ENCODE measurements at places on chromosomes 1 and 21.

DNA sequence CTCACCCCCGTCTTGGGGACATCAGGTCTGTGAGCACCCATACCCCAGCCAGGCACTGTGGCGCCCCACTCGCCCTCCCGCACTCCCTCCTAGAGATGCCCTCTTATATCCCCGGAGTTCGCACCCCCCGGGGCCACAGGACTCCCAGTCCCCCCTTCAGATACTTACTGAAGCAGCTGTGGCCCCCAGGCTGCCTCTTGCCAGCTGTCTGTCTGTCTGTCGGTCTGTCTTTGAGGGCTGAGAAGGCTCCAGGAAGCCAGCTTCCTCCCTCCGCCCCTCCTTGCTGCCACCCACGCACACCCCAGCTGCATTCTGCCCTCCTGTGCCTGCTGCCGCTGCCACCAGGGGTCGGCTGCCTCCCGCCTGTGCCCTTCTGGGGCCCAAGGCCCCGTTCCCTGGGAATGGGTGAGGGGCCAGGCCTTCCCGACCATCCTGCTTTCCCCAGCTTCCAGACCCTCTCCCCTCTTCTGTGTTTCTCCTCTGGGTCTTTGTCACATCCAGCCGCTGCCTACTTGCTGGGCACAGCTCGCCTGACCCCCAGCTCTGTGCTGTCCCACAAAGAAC lies at the start of gene PTPN7:
Gene PTPN7, minus strand, starts transcription at position 226 of the 564 bp plus-strand sequence. CDS start 1,200 bp downstream, outside the sequence.
- peak; percentile 57 for DNase-seq

DNA sequence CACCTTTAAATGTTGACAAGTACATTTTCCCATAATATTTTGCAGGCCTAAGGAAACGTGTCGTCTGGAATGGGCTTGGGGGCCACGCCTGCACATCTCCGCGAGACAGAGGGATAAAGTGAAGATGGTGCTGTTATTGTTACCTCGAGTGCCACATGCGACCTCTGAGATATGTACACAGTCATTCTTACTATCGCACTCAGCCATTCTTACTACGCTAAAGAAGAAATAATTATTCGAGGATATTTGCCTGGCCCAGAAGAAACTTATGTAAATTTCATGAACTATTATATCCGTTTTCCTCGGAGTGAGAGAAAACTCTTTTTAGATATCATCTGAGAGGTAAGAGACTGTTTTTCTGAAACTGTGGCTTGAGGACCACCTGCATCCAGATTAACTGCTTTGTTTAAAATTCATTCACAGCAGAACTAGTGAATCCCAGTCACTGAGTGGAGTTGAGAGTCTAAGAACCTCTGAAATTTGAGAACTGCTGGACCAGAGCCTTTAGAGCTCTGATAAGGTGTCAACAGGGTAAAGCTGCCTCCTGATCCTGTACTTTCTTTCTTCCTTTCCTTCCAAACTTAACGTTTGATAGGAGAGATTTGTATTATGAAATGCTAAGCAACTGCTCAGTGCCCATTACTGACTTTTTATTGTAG lies 811 bp downstream of the EXO1 start:
- DNase-seq: no peak

DNA sequence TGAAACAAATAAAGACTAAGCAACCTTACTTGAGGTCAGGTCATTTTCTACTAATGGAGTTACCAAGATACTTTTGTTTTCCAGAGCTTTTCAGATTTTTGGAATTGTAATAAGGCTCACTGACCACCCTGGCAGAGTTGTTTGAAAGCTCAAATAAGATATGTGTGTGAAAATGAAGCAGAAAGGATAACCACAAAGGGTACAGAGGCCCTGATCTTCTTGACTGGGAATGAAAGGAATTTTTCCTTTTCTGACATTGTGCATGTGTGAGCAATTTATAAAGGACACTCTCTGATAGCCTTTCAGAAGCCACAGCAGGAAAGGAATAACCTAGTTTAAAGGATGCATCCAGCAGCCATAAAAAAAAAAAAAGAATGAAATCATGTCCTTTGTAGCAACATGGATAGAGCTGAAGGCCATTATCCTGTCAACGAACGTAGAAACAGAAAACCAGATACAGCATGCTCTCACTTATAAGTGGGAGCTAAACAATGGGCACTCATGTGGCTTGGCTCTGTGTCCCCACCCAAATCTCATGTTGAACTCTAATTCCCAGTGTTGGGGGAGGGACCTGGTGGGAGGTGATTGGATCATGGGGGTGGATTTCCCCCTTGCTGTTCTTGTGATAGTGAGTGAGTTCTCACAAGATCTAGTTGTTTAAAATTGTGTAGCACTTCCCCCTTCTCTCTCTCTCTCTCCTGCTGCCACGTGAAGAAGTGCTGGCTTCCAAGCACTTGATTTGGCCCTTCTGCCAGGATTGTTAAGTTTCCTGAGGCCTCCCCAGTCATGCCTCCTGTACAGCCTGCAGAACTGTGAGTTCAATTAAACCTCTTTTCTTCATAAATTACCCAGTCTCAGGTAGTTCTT lies 3.1 kb upstream of the SRP9 start:
- no peak for DNase-seq

DNA sequence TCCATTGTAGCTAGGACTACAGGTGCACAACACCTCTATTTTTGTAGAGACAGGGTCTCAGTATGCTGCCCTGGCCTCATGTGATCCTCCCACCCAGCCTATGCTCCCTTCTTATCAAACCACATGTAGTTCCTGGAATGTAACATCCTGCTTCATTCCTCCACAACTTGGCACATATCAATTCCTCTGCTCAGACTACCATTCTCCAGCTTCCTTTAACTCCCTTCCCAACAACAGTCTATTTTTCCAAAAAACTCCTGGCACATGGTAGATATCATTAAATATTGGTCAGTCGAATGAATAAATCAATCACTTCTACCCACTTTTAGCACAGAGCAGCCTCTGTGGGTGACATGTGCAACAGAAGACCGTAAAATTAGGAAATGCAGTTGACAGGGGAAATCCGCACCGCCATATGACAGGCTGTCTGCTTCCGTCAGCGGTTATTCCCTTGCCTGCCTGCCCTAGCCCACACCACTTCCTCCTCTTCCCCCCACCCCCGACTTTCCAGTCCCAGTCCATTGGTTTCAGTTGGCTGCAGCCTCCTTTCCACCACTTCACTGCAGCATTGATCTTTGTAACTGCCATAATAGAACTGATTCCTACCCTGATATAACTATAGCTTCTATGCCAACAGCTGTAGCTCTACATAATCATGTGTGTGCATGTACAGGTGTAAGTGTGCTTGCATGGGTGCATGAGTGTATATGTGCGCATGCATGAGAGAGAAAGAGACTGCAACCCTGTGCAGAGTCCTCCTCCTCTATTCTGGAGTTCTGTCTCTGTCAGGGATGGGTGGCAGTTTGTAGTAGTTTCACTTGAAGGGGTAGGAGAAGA lies 6.8 kb upstream of the AKR1A1 start:
- no peak for DNase-seq

GRCh38 chr1:164518692-164519332 lies 40.2 kb upstream of the PBX1 start:
- no peak for DNase-seq

GRCh38 chr1:106676021-106676420 lies 380.5 kb upstream of the PRMT6 start:
- DNase-seq: peak; percentile 7

All from urothelium cell line (cell line).